ENCODE measurements at places on chromosomes 2 and 18.

- no peak for DNase-seq
These were observed 28.5 kb downstream of the CIB4 start for GRCh38 chr2:26612522-26613240.

- DNase-seq = no peak
These were observed 13.4 kb downstream of the ITGA6 start for GRCh38 chr2:172440795-172441194.

GRCh38 chr2:207619764-207620203 lies 5.4 kb downstream of the METTL21A start:
- DNase-seq = no peak

DNA sequence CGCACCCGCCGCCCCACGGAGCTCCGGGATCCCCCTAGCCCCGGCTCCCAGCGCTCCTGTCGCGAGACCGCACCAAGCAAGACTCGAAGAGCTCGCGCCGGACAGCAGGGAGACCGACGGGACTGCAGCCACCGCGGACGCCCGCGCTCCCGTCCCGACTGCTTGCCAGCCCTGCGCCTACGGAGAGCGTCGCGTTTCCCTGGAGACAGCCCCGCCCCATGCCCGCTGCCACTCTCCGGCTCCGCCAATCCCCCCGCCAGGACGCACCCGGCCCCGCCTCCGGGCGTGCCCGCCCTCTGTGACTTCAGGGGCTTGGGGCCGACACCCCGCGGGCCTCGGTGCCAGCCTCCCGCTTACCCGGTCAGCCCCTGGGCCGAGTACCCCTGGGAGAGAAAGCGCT lies at the start of gene ANKMY1:
ANKMY1 (minus strand) TSS at position 181 of the 400 bp plus-strand sequence. CDS start 653 bp downstream, outside the sequence.
- no peak for DNase-seq

- no peak for DNase-seq
These were observed 254.6 kb upstream of the SPRED2 start for GRCh38 chr2:65686928-65687521.

- no peak for DNase-seq
These were observed 455 bp downstream of the C18orf32 start for GRCh38 chr18:49486606-49486952.

DNA sequence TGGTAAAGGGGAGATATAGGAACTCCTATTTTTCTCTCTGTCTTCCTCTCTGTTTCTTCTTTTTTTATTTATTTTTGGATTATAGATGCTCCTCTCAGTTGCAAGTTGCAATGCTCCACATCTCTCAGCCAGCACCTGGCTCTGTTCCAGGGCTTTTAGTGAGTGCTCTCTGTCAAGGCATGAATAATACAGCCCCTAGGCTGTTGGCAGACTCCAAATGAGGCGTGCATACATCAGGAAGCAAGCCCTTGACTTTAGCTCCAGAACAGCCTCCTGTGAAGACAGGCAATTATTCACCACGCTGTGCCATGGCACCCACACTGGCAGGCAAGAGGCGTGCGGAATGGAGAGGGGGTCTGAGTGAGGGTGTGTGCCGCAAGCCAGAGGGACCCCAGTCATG lies 228.1 kb upstream of the PXDN start:
- peak; percentile 94 for DNase-seq

DNA sequence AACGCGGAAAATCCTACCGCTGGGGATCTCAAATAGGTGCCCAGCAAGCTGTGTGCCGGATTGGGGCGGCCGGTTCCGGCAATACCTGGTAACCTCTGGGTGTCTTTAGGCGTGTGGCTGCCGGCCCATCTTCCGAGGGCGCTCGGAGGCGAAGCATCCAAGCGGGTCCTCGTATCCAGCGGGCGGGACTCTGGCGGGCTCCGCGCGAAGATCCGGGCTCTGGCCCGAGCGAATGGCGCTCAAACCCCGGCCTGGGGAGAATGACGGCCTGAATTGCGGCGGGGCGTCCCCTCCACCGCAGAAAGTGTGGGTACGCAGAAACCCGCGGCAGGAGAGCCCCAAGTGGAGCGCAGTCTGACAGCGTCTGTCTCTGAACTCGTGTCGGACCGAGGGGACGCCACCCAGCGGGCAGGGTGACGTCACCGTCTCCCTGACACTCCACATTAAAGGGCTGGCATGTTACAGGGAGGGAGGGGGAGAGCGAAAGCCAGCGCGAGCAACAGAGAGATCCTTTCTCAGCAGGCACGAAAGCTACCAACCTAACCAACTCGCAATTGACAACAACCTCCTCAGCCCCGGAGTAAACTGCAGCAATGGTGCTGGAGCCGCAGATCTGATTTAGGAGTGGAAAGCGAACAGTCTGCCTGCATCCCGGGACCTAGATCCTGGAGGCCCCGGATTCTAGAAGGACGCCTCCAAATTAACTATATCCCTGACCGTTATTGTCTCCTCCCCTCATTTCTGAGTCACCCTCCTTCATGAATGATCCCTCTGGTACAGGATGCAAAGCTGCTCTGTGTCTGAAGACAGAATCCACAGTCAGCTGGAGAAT lies at the start of gene SKOR2:
SKOR2 (minus strand) TSS at position 372 of the 832 bp plus-strand sequence. CDS start 2,477 bp downstream, outside the sequence.
- no peak for DNase-seq

DNA sequence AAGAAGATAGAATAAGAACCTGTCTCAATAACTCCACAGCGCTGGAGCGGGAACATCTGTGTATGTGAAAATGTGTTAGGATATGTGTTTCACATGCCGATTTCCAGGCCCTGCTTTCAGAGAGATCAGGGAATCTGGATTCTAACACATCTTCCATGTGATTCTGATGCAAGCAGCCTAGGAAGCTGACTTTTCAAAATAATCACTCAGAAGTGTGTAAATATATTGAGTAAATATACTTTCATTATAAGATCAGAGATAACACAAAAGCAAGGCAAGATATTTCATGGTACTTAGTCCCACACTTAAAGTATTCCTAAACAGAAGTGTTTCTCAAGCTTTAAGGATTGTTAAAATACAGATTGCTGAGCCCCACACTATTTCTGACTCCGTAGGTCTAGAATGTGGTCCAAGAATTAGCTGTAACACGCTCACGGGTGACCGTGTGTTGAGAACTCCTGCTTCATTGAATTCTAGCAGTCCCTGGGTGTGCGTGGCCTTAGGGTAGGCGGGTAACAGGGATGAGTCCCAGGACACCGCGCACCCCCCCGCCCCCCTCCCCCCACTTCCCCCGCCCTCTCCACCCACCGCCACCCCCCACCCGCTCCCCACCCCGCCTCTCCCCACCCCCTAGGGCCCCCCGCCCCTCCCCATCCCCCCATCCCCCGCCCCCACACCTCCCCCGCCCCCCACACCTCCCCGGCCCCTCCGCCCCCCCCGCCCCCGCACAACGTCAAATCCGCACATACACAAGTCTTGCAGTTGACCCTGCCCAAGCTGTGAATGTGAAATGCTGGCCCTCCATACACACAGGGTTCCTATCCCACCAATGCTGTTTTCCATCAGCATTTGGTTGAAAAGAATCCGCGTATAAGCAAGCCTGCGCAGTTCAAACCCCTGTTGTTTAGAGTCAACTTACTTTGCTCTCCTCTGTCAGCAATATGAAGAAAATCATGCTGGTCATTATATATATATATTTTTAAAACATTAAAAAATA lies 94.2 kb upstream of the SLC39A10 start:
- no peak for DNase-seq

- DNase-seq = no peak
These were observed 175.3 kb downstream of the INHBB start for GRCh38 chr2:120520929-120521912.

DNA sequence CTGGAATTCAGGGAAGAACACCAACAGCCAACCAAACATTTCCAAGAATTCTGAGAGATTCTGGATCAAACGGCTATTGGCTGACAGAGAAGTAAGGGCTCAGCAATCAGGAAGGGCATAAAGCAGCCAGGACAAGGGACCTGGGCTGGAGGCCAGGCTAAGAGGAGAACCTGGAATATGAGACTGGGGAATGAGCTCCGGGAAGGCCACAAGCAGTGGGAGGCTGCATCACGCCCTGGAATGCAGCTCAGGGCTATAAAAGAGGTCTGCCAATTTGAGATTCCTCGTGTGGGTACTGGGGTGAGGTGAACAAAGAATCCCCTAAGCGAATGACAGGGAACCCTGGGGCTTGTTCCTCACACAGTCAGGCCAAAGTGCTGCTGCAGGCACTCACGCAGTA lies 60.4 kb downstream of the ANO7 start:
- DNase-seq = no peak

DNA sequence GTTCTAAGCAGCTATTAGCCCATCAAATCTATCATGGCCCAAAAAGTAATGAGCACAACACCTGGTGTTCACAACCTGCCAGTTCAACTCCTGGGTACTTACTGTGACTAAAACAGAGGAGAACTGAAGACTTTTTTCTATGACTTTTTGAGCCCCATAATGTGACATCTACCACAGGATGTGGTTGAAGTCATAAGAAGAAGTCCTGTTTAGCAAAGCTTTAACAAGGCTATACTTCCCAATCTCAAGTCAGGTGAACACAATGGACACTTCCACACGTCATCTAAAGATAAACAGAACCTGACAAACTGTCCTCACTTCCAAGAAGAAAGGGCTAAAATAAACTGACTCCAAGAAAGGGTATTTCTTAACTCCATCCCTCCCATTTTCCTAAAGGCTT lies 138.8 kb downstream of the ATAD2B start:
- DNase-seq = no peak

DNA sequence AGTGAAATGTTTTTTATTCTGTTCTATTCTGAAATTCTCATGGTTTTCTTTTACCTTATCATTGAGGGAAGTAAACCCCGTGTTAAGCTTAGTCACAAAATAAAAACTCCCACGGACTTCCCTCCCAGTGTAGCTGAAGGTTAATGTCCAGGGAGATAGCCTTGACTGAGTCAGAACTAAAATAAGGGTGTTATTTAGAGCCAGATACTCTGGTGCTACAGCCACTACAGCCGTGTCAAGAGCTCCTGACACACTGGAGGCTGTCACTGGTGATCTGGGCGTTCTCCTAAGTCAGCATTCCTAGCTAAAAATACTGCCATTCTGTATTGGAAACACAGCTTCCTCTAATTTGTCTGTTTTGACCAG lies 82.0 kb upstream of the RANBP2 start:
- DNase-seq = no peak

DNA sequence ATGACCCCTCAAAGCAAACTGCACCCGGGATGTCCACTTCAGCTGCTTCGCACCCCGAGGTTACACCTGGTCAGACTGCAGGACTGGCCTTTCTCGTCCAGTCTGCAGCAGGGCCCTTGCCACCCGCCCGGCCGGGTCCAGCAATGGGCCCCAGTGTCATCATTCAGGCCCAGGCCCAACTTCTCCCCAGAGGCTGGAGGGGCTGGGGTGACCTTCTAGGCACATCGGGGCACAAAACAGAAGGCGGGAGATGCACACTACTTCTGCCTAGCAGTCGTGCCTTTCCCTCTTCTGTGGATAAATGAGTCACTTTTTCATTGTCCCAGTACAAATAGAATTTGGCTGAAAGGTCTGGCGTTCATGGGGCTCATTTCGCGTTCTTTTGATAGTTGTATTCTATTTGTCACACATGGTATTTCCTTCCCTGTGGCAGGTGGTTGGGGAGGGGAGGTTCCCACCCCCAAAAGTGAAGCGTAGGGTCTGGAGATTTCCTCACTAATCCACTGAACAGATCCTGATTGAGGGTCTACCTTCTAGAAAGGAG lies 56.9 kb upstream of the ID2 start:
- no peak for DNase-seq

- no peak for DNase-seq
These were observed 673.1 kb upstream of the FSHR start for GRCh38 chr2:49827366-49827765.

DNA sequence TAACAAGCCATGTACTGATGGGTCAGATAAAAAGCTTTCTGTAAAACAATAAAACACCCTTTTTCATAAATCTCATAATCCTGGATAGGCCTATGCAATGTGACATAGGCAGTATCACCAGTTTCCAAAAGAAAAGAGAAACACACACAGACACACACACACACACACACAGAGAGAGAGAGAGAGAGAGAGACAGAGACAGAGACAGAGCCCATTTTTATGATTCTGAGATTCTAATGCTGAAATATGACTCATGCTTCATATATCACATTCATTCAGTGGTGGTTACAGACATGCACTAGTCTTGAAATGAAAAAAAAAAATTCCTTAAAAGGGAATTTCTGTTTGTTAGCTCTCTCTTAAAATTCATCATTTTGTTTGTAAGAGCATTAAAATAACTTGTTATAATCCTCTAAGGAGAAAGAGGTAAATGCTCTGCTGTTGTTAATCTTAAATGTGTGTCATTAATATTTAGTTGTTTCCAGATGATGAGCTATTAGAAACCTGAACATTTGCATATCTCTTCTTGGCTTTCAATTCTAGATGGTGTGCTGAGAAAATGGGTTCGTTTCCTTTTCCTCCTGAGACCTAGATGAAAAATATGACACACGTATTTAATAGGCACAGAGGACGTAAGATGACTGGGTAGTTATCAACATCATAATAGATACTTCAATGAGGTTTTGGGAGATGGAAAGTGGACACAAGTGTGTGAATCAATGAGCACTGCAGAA lies 1598.7 kb upstream of the ACVR2A start:
- no peak for DNase-seq

- DNase-seq = no peak
These were observed 26.9 kb downstream of the CENPO start for GRCh38 chr2:24820175-24820513.

GRCh38 chr2:53737091-53737490 lies 30.5 kb upstream of the CHAC2 start:
- DNase-seq = no peak

GRCh38 chr2:80086831-80087230 lies 217.7 kb downstream of the LRRTM1 start:
- DNase-seq = no peak

DNA sequence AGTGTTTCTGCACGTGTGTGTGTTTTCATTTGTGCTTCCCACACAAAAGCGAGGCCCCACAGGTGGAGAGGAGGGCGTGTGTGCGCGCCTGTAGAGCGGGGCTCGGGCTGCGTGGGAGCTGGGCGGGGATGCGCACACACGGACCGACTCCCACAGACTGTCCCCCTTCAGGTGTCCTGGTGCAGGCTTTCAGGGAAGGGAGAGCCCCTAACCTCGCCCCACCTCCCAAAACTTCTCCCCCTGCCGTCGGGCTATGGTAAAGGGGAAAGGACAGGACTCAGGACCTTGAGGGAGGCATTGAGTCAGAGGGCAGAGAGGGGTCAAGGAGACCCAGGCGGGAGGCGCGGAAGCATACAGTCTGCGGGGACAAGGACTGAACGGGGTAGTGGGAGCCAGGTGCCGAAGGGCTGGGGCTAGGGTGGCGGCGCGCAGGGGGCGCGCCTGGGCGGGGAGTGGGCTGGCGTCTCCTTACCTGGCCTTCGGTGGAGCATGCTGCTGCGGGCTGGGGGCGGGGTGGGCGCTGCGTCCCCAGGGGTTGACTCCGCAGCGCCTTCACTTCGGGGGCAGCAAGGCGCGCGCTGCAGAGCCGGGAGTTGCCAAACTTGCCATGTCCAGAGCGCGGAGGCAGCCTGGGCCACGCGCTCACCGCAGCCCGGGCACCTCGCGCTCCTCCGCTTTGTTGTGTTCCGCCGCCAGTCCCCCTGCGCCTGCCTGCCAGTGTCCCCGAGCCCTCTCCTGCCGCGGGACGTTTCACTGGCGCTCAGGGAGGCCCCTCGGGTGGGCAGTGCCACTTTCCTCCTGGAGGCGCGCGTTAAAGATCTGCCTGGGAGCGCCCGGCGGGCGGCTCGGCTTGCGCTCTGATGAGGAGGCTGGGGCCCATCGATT lies 302.0 kb downstream of the NCKAP5 start:
- DNase-seq = no peak

All from NCI-H2107 (cell line).